ENCODE measurements at places on chromosomes 1 and 21. TPM values are rescaled to one million over a fixed set of nuclear protein-coding genes. Genes with fewer than 3 reads are reported as not detected.

DNA sequence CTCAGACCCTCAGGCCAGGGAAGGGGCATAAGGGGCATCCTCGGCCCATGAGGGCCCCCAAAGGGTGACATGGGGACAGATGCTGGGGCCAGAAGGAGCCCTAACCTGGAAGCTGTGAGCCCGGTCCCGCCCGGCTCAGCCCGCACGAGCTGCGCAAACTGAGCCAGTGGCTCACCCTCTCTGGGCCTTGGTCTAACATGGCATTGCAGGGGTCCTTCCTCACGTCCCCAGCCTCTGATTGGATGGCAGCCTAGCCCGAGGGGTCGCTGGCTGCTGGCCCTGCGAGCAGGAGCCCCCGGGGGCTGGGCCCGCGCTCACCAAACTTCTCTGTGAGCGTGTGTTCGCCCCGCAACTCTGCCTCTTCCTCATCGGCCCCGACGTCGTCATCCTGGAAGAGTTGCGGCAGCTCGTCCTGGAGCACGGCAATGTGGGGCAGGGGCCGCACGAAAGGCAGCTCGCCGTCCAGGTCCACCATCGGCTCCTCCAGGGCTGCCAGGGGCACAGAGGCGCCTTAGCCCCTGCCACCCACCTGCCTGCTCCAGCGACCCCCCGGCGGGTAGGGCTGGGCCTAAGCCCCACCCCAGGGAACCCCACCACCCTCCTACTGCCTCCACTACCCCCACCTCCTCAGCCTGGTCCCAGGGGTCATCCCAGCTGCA is 54.4 kb downstream of the ARHGEF16 start:
- no peaks in the 10 kb centered on the region for H3K27me3 ChIP-seq
- peaks cover 12% of the 10 kb centered on the region for H3K4me1 ChIP-seq
- H3K27ac ChIP-seq: no peak overlapping the region
- no peak overlapping the region for H3K4me3 ChIP-seq

DNA sequence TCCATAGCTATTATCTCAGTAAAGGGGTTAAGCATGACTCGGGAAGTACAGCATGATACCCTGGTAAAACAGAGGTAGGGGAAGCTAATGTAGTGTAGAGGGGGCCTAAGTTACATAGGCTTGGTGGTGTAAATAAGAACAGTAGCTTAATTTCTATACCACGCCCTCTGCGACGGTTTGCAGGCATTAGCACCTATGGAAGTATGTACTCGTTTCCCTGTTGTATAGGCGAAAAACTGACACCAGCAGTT is 470 bp upstream of the NAXE start:
- H3K4me3 ChIP-seq: peak overlapping the region; percentile 92
- H3K4me1 ChIP-seq: peaks cover 13% of the 10 kb centered on the region
- peak; percentile 50 for DNase-seq
- H3K36me3 ChIP-seq: peaks cover 23% of the 10 kb centered on the region
- H3K27me3 ChIP-seq: peaks cover 2% of the 10 kb centered on the region
- H3K27ac ChIP-seq: peak overlapping the region; percentile 74

GRCh38 chr1:110493059-110493699 is 25.8 kb downstream of the KCNA10 start:
- H3K36me3 ChIP-seq: no peaks in the 10 kb centered on the region
- H3K4me1 ChIP-seq: no peaks in the 10 kb centered on the region
- no peak overlapping the region for H3K4me3 ChIP-seq
- no peaks in the 10 kb centered on the region for H3K27me3 ChIP-seq

DNA sequence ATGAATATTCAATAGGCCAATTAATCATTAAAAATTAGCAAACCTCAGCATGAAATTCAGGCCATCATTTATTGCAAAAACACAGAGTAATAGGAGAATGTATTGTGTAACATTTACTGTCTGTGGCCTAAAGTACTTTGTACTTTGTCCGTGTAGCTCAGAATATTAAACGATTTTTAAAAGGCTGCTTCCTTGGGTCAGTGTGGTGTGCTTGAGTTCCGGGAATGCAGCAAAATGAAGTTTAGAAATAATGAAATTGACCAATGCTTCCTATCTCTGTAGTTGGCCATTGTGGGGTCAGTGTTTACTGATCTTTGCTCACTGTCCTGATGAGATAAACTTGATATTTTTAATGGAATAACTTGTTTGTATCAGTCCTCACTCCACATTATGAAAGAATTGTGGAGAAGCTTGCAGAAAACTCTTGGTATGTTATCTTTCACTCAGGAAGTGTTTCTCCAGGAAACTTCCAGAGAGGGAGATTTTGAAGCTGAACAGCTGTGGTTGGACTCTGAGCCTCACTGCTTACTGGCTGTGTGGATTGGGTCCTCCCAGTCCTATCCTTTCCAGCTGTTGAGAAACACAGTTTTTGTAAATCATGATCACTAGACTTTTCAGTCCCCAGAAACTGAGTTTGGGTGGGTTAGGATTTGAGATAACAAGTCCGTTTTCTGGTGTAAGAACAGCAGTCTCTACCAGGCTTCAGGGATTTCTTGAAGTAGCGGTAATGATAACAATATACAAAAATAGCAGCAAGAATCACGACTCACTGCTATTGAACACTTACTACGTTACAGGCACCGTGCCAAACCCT is 19.2 kb upstream of the MTARC1 start:
- no peaks in the 10 kb centered on the region for H3K4me1 ChIP-seq
- no peaks in the 10 kb centered on the region for H3K36me3 ChIP-seq
- no peak overlapping the region for H3K4me3 ChIP-seq
- no peak for DNase-seq

GRCh38 chr1:57214951-57215575 is 208.8 kb downstream of the DAB1 start:
- H3K36me3 ChIP-seq: no peaks in the 10 kb centered on the region
- no peak overlapping the region for H3K27ac ChIP-seq
- H3K27me3 ChIP-seq: no peaks in the 10 kb centered on the region
- no peak overlapping the region for H3K4me3 ChIP-seq

DNA sequence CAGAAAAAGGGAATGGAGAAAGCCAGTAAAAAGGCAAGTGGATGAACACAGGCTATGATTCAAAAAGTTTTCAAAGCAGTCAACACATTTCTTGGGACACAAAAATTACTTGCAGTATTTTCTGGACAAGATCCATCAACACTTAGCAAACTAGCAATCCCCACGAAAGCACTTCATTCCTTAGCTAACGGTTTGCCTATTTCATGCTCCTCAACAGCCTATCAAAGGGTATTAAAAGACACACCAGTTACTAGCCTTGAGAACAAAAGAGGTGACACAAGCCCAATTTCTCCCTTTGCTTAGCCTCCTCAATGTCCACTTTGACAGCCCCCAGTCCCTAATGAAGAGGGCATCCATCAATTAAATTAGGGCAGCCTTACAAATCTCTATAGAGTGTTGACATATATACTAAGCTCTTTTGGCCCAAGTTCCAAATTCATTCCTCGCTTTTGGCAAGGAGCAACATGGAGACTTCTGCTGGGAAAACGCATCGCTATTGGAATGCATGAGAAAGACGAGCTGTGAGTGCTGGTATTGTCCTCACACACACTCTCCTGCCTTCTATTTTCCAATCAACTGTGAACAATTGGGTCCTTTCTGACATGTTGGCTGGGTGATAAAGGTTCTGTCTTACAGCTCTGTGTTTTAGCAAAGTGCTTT is 180.0 kb downstream of the TNR start:
- H3K4me1 ChIP-seq: no peaks in the 10 kb centered on the region
- H3K27me3 ChIP-seq: no peaks in the 10 kb centered on the region
- H3K36me3 ChIP-seq: no peaks in the 10 kb centered on the region
- no peak overlapping the region for H3K27ac ChIP-seq

DNA sequence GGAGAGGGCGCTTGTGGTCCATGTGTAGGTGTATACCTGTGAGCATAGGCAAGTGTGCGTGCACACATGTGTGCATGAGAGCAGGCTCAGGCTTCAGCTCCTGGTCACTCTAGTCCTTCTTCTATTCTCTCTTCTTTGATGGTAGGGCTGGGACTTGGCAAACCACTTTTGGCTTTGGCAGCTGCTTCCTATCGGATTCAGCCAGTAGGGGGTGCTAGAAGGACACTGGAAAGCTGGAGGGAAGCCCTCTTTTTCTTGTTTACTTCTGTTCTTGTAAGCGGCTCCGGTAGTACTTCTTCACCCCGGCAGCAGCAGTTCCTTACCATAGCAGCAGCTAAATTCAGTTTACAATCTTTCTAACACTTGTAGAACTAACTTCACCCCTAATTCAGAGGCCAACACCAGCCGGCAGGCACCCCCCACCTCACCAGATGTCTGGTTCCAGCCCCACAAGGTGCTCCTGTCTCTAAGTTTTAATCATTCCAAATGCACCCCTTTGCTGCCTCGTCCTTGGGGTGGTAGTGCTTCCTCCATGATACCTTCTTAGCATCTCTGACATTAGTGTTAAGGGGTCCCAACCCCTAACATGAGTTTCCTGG is 25.1 kb downstream of the NENF start:
- H3K27me3 ChIP-seq: no peaks in the 10 kb centered on the region
- no peak overlapping the region for H3K4me3 ChIP-seq
- peak; percentile 77 for DNase-seq
- H3K36me3 ChIP-seq: no peaks in the 10 kb centered on the region

DNA sequence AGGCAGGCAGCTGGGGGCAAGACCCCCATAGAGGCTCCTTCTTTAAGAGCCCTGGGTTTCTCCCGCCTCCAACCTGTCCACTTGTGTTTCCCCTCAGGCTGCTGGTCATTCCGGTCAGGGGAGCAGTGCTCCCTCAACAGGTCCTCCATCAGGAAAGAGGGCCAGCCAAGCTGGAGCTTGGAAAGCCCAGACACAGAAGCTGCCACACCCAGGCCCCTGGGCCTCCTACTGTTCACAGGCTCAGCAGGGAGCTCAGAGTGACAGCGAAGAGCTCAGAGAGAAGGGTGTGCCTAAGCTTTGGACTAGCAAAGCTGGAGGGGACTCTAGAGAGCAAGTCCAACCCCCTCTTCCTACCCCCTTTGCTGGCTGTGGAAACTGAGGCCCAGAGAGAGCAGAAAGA is 10.3 kb upstream of the CDCP2 start:
- no peak overlapping the region for H3K4me3 ChIP-seq
- no peak overlapping the region for H3K27ac ChIP-seq
- H3K27me3 ChIP-seq: no peaks in the 10 kb centered on the region
- DNase-seq: peak; percentile 19

DNA sequence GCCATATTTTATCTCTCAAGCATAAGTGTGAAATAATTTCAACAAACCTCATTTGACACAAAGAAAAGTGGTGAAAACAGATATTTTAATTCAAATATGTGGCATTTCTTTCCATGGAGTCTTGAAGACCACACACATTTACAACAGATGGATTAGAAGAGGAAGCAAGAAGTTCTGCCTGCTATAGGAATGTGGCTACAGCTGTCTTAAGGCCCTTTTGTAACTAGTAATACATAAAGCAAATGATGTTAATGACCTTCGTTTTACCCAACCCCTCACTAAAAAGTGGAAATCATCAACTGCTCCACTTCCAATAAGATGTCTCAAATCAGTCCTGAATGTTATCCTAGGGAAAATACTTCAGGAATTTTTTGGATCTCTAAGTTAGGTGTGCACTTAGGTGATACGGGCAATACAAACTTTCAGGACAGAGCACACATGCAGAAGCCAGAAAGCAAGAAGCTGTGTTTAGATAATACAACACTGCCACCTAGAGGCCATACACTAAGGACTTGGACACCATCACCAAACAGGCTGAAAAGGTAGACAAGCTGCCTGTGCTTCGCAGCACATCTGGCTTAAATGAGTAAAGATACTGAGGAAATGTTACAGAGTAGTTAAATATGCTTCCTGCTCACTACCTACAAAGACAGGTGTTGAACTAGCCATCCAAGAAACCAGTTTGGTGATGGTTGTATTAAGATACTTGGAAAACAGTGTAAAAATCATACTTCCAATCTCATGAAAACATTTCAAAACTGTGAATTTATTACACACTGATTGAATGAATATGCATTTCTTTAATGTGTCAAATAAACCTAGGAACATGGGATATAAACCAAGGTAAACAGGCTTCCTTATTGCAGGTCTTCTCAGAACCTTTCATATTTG is 24.4 kb downstream of the RRAGC start:
- DNase-seq: peak; percentile 81
- H3K27ac ChIP-seq: no peak overlapping the region
- H3K4me3 ChIP-seq: no peak overlapping the region
- peaks cover 22% of the 10 kb centered on the region for H3K36me3 ChIP-seq

GRCh38 chr1:93474321-93474720 is 26.4 kb downstream of the FNBP1L start:
- H3K4me1 ChIP-seq: peaks cover 11% of the 10 kb centered on the region
- no peak overlapping the region for H3K27ac ChIP-seq
- H3K36me3 ChIP-seq: no peaks in the 10 kb centered on the region
- H3K27me3 ChIP-seq: no peaks in the 10 kb centered on the region

DNA sequence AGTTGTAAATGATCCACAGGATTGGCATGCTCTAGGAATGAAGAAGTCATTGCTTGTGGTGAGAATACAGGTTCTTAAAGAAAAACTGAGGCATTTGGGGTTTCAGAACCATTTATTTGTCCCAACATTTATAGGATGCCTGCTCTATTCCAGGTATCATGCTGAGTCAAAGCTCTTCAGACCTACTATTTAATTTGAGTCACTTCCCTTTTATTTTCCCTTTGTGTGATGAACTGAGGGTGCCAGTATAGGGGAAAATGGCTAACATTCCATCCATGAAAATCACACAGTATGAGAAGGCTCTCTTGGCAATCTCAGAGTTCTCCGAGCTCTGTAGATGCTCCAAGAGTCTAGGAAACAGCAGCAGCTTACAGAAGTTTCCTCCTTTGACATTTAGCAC is 110.4 kb downstream of the RNF220 start:
- H3K36me3 ChIP-seq: no peaks in the 10 kb centered on the region
- H3K4me1 ChIP-seq: no peaks in the 10 kb centered on the region
- H3K27me3 ChIP-seq: peaks cover 67% of the 10 kb centered on the region
- peak; percentile 86 for DNase-seq
- H3K27ac ChIP-seq: no peak overlapping the region

DNA sequence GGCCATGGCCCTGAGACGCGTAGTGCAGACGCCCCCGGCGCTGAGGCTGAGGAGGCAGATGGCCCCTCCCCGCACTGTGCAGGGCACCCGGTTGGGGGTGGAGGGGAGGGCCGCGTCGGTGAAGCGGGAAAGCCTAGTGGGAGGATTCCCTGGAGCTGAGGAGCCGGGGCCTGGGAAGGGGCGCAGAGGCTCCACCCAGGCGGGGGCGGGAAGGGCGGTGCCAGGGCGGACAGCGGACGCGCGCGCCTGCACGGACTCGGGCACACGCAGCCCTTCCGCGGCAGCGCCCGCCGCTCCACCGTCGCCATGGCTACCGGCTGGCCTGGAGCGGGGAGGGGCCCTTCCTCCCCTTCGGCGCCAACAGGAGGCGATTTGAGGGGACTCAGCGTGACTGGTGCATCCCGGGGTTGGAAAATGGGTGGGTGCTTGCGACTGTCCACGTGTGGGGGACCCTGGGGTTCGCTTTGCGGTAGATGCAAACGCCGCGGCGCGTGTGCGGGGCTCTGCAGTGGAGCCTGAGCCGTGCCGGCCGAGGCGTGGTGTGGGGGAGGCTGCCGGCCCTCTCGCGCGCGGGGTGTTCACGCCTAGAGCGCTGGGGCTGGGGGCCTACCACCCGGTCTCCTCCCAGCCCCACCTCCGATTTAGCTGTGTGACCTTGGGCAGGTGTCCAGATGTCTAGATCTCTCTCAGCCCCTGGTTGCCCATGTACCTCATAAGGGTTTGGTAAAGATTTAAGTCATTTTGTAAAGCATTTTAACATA is 35.1 kb downstream of the PTPRF start:
- peaks cover 5% of the 10 kb centered on the region for H3K36me3 ChIP-seq
- no peaks in the 10 kb centered on the region for H3K27me3 ChIP-seq
- DNase-seq: peak; percentile 97
- peaks cover 9% of the 10 kb centered on the region for H3K4me1 ChIP-seq
- H3K27ac ChIP-seq: no peak overlapping the region

The MSH4 gene
- under 0.01 TPM for total RNA-seq

The FAM167B gene
- 4.4 TPM for total RNA-seq

The TNFRSF9 gene
- total RNA-seq: under 0.01 TPM

The HTR6 gene
- total RNA-seq: not detected

The CATSPERE gene
- total RNA-seq: 1.8 TPM

All from osteoblast (primary cell).